ENCODE measurements at places on chromosomes 7 and 10.

DNA sequence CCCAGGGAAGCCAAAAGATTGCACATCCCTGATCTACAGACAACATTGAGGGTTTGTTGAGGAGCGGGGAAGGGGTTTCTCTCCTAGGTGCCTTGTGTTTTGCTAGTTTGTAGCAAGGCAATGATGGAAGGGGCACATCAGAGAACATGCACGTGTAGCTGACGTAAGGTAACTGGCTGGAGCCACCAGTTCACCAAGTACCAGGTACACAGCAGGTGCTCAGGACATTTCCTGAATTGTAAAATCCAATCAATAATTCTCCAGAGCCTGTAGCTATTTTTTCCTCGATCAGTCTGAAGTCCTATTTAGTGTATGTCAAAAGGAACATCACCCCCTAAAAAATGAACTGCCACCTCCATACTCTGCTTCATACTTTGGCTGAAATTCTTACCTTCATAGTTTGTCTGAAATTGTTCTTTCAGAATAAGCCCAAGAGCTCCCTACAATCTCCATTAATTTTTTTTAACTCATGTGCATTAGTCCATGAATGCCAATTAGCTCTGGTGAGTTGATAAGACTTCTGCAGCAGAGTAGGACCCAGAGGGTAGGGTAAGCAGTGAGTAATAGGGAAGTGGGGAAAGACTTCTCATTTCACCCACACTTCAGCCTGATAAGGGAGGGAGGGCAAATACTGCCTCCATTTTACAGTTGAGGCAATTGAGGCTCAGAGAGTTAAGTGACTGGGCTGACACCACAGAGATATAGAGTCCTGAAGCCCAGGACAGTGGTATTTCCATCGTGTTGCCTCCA, 36.0 kb upstream of the SLC26A3 start:
- no peak for DNase-seq

GRCh38 chr7:149715476-149715875, 57.9 kb downstream of the ZNF467 start:
- no peak for DNase-seq

- DNase-seq: no peak
These were observed 2.7 kb downstream of the ITGB1 start for GRCh38 chr10:32955299-32955772.

GRCh38 chr7:12287901-12288300, 76.8 kb downstream of the TMEM106B start:
- DNase-seq: no peak

DNA sequence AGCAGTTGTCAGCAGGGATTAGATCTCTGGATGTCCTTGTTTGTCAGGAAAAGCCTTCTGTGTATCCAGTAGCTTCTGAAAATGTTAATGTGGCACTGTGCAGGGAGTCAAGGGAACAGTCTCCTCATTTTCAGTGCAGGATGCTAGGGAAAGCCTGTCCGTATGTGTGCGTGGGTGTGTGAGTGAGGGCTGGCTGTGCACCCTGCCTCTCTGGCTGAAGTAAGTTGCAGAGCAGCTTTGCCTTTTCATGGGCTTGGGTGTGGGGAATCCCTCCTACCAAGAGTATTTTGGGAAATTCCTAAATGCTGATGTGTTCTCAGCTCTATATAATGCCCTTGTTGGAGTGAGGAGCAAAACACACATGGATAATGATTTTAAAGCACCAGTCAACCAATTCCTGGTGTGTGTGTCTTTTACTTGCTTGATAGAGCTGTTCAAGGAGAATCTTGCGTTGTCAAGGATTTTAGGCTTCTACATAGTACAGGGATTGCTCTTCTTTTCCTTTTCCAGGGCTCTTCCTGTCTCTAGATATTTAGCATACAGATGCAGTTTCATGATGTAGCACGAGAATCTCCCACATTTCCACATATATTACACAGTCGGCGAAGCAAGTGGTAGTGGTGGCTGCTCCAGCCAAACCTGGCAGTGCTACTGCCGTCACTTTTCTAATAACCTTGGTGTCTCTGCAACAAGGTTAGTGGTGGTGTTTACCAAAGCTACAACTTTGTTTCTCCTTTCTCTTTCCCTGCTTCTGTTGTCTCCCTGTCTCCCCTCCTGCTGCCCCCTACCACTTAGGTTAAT, 92.8 kb downstream of the MCU start:
- no peak for DNase-seq

- no peak for DNase-seq
These were observed 68.7 kb downstream of the LRRC17 start for GRCh38 chr7:102981451-102981850.

GRCh38 chr10:75297021-75297599, 61.4 kb upstream of the COMTD1 start:
- DNase-seq: no peak

- no peak for DNase-seq
These were observed 14.9 kb downstream of the PFKFB3 start for GRCh38 chr10:6217611-6218010.

DNA sequence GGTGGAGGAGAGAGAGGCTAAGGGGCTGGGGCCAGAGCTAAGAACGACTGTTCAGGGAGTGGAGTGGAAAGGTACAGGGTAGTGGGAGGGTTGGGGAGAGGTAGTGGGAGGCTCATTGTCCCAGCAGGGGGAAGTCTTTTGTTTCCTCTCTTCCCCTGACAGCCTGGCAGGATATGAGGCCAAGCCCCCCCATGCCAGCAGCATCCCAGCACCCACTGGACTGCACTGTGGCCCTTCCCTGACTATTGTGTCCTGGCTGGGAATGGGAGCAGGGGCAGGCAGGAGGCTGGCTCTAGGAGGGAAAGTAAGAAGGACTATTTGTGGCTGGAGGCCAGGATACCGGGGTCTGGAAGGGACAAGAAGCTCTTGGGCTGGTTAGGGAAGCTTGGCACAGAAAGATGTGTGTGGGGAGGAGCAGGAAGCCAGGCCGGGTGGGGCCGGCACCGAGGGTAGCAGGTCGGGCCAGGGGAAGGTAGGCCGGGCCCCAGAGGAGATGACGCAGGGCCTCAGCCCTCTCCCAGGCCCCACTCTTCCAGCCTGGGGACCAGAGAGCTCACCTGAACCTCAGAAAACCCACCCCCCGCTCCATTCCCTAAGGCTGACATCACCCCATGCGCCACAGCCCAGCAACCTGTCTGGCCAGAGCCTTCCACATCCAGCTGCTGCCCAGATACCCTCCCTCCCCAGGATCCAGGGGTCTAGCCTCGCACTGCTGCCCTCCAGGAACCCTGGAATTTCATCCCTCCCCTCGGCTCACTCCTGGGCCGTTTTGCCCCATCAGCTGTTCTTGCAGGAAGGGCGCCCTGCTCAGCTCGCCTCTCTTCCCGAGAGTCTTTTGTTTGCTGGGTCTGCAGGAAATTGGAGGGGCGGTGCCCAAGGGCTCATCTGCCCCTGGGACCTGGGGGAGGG, 8.8 kb upstream of the EPHB4 start:
- DNase-seq: no peak

DNA sequence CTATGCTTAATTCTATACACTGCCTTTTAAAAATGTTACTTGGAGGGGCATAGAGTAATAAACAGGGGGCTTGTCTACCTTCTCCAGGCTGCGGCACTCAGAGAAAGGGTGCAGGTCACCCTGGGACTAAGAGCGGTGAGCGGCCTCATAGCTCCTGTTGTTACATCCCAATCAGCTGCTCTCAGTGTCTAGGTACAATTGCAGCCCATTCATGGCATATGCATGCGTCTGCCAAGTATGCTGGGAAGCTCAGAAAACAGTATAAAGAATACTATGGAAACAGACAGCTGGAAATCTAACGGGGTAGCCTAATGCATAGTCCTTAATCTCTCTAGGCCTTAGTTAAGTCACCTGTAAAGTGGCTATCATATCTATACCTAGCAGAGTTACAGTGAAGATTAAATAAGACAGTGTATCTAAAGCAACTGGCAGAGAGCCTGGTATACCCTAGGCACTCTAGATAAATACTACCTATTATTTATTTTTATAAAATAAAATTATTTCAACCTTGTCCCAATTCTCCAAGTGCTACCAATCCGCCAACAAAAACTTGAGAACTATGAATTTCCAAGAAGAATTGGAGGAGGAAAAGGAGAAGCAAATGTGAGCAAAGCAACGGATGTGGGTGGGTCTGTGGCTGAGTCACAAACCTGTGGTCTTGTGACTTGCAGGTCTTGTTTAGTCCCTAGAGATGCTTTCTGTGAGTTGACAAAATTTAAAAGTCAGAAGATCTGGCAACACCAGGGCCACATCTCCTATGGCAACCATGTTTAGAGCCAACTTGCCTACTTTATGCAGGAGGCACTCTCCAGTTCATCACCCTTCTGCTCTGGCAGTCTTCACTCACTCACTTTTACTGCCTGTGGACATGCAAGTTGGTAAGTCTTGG, 183.0 kb downstream of the RAPGEF5 start:
- DNase-seq: no peak

DNA sequence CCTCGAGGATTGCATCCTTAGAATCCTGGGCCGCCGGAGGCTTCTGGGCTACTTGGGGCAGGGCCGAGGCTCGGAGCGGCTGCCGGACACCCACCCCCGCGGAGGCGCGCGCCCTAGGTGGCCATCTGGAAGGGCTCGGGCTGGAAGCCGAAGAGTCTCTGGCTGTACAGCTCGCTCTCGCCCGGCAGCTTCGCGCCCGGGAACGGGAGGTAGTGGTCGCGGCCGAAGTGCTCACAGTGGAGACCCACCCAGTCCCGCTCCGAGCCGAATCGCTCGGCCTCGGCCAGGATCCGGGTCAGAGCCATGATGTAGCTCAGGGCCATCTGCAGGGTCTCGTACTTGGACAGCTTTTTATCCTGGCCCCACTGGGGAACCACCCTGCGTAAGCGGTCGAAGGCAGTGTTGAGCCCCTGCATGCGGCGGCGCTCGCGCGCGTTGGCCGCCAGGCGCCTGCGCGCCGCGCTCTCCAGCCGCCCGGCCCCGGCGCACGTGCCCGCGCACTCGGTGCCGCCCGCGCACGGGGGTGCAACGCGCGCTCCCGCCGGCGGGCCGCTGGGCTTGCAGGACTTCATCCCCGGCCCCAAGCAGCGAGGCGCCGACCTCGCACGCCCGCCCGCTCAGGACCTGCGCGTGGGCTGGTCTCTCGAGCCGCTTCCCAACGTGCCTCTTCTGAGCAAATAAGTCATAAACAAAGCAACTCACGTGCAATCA, 652 bp downstream of the ATOH7 start:
- no peak for DNase-seq

GRCh38 chr10:50590935-50591334, 32.8 kb downstream of the SGMS1 start:
- no peak for DNase-seq

- DNase-seq: no peak
These were observed 5.2 kb downstream of the CPED1 start for GRCh38 chr7:120993553-120994191.

DNA sequence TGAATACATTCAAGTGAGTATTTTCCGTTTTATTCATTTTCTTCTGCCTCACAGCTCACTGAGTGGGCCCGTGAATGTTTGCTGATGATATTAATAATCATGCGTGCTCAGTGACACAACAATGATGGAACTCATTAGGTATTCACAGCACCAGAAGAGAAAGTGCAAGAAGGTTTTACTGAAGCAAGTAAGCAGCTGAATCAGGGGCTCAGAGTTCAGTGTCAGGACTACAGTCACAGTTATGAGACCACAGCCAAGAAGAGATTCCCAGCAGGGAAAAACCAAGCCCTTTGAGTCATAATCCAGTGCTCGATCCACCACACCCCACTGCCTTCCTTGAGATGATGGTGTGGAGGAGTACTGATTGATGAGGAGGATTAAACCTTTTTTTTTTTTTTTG, 247.4 kb downstream of the KIAA1217 start:
- DNase-seq: no peak

DNA sequence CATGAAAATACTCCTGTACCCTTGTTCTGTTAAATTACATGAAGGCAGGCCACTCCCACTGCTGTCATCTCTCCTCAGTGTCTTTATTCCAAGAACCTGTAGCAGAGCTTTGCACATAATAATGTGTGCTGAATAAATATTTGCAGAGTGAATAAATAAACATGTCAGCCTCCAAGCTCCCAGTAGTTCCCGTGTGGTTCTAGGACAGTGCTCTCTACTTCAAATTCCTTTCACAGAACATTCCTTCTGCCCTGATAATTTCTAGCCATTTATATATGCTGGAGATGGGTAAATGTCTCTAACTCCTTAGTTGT, 20.3 kb upstream of the HYAL4 start:
- DNase-seq: no peak

DNA sequence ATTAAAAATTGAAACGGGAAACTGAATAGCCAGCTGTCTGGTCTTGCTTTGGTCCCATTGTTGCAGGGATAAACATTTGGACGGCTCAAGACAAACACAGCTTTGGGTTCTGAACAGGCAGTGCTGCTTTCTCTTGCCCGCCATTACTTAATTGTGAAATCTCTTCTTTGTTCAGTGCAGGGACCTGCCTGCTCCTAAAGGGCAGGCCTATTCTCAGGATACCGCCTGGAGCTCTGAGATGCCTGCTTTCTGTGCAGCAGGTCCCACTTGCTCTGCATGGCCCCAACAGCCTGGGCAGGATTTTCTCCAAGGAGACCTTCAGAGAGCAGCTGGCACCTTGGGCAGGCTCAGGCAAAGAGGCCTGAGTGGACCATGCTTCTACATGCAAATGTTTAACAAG, 237.6 kb downstream of the KCNMA1 start:
- DNase-seq: no peak

GRCh38 chr7:131508754-131509486, 47.5 kb downstream of the PODXL start:
- no peak for DNase-seq

DNA sequence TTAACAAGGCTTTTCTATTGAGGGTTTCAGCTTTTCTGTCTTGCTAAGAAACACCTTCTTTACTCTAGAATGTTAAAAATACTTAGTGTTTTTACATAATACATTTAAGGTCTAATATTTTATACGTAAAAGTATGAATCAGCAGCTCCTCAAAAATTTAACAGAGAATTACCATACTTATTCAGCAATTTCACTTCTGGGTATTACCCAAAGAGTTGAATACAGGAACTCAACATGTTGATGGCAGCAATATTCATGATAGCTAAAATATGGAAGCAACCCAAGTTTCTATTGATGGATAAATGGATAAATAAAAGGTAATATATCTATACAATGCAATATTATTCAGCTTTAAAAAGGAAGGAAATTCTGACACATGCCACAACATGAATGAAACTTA, 9.7 kb upstream of the OR13A1 start:
- no peak for DNase-seq

DNA sequence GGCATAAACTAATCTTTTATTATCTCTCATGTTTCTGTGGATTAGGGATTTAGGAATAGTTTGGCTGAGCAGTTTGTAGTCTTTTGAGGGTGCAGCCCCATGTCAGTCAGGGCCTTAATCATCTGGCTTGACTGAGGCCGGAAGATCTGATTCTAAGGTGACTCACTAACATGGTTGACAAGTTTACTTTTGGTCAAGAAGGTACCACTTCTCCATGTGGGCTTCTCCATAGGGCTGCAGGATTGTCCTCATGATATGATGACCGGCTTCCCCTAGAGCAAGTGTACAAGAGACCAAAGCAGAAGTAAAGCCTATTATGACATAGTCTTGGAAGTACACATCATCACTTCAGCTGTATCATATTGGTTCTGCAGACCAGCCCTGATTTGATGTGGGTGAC, 45.9 kb upstream of the OIT3 start:
- no peak for DNase-seq

- no peak for DNase-seq
These were observed 13.4 kb downstream of the P4HA1 start for GRCh38 chr10:73083221-73083620.
